Ovary (tissue), 10 donors: ENCODE measurements at places on chromosomes 1 and 21. TPM values are rescaled to one million over a fixed set of nuclear protein-coding genes. Genes with fewer than 3 reads are reported as not detected.

MAP3K21 gene
- 2.7 TPM for total RNA-seq

ANGPTL7 gene
- 0.54 TPM for total RNA-seq

ADAMTS5 gene
- total RNA-seq, result 9.2 TPM

SETSIP gene
- not detected for total RNA-seq

FOXE3 gene
- total RNA-seq, result not detected
